CD8-positive, alpha-beta memory T cell (primary cell): ENCODE measurements at places on chromosomes 12 and 14.

DNA sequence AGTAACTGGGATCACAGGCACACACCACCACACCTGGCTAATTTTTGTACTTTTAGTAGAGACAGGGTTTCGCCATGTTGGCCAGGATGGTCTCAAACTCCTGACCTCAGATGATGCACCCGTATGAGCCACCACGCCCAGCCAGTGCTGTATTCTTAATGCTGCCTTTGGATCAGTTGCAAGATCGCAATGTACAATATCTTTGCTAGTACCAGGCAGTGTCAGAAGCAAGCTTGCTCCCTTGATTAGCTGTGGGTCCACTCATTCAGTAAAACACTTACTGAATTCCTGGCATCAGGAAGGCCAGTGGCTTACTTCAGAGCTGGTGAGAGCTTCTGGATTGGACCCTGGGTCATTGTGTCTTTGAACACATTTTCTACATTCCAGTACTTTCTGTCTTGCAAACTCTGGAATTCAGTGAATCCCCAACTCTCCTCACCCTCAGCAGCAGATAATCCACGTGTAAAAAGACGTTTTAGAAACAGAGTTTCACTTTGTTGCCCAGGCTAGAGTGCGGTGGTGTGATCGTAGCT, 1183.7 kb downstream of the AACS start:
- DNase-seq, result no peak

- DNase-seq, result no peak
Observed at GRCh38 chr12:41277100-41277945, 89.2 kb downstream of the PDZRN4 start.

DNA sequence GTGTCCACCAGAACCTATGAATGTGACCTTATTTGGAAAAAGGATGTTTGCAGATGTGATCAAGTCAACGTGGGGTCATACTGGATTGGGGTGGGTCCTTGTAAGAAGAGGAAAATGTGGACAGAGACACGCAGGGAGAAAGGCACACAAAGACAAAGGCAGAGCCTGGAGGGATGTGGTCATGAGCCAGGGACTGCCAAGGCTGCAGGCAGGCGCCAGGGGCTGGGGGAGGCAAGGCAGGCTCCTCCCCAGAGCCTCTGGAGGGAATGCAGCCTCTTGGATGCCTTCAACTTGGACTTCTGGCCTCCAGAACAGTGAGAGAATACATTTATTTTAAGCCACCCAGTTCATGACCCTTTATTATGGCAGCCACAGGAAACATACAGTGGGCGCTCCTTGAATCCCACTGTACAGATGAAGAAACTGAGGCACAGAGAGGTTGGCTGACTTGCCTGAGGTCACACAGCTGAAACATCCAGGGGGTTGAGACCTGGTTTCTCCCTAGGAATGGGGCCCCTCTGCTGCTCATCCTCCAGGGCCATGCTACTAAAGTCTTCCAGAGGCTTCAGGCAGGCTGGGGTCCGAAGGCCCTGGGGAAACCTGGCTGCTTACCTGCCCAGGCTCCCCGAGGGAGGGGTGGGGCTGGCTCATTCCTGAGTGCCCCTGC, 99.7 kb downstream of the RFLNA start:
- no peak for DNase-seq

- no peak for DNase-seq
Observed at GRCh38 chr14:52020866-52021717, 31.7 kb downstream of the RTRAF start.

DNA sequence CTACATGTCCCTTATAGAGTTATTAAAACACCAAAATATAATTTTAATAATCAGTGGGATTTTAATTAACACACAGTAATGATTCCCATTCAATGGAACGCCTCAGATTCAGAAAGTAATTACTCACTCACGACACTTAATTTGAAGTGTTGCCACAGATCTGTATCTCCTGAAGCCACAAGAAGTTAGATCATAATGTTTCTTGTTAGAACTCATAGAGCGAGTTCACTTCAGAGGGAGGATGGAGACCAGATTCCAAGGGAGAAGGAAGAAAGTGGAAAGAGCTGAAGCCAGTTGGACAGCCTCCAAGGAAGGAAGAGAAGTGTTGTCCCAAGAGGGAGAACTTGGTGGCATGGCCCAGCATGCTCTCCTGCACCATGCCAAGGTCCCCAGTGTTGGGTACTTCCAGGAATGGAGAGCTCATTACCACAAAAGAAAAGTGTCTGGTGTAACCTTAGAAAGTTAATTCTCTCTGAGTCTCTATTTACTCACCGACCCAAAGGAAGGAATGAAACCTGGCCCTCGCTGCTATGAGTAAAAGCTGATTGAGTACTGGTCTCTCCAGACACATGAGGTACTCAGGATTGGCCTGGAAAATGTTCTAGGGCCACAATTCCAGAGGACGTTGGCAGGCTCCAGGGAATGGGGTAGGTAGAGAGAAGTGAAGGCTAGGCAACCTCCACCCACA, 305.4 kb downstream of the BCL11B start:
- DNase-seq, result no peak

DNA sequence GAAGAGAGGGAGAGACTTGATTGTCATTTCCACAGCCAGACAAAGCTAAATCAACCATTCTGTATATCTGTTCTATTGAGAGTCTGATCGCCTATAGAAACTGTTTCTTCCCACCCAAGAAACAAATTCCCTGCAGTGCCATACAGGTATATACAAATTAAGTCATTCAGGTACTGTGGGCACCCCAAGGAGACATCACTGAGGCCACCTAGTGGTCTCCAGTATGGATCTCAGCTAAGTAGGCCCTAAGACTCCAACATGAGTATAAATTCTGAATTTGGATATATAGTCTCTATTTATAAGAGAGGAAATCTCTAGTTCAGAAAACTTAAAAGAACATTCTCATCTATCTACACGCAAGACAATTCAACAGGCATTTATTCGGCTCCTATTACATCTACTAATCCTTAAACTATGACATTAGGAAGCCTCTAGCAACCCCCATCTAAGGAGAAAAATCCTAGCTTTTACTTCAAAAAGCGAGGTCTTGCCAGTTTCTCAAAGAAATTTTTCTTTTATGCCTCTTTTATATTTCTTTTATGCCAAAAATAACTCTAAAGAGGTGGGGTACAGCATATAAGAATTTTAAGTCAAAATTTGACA, 62.6 kb downstream of the DCAF5 start:
- DNase-seq, result no peak

DNA sequence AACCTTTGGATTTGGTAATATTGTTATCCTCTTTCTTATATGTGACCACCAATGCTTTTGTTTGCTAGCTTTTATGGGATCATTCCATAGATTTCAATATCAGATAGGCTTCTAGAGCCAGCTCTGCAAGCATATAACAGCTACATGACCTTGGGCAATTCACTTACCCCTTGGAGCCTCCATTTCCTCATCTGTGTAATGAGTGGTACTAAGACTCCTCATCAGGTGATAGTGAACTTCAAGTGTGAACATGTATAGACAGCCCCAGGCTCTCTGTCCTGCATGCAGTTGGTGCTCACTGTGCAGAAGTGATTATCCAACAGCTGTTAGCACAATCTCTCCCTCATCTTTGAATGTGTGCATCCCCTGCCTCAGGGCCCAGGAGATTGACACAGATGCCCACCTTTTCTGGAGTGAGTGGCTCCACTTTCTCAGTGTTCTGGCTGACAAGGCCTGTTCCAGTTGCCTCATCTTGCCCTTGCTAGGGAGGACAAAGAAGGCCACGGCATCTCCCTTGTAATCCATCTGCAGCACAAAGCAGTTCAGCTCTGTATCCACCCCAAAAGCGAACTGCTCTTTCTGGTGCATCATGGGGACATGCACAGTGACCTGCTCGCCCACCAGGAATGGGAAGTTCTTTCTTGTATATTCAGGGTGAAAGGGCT, 9.2 kb downstream of the SERPINA9 start:
- DNase-seq, result no peak

DNA sequence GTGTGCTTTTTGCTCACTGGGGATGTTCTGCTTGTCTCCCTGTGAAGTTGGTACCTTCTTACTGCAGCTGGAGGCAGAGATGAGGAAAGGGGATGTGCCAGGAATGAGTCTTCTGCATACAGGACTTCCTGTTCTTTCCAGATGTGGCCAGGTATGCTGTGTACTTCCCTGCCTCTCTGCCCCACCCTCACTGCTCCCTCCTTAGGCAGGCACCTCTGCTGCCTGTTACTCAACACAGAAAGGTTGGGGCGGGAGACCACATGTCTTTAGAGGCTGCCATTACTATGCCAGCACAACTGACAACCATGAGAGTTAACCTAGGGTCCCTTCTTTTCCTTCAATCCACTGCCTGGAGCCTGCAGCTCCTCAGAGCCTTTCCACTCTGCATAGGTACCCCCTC, 2.0 kb upstream of the OAS3 start:
- DNase-seq, result no peak
